ENCODE measurements at places on chromosomes 16 and 17. TPM values are rescaled to one million over a fixed set of nuclear protein-coding genes. Genes with fewer than 3 reads are reported as not detected.

DNA sequence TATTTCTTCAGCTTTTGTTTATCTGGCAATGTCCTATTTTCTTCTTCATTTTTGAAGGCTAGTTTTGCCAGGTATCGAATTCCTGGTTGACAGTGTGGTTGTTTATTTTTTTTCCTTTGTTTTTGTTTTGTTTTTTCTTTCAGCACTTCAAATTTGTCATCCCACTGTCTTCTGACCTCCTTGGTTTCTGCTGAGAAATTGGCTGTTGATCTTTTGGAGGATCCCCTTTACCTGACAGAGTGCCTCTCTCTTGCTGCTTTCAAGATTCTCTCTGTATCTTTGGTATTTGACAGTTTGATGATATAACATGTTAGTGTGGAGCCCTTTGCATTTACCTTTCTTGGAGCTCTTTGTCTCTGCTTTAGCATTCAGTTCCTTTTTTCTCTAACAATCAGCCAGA is 9.6 kb upstream of the ATF7IP2 start:
- no peak for DNase-seq

DNA sequence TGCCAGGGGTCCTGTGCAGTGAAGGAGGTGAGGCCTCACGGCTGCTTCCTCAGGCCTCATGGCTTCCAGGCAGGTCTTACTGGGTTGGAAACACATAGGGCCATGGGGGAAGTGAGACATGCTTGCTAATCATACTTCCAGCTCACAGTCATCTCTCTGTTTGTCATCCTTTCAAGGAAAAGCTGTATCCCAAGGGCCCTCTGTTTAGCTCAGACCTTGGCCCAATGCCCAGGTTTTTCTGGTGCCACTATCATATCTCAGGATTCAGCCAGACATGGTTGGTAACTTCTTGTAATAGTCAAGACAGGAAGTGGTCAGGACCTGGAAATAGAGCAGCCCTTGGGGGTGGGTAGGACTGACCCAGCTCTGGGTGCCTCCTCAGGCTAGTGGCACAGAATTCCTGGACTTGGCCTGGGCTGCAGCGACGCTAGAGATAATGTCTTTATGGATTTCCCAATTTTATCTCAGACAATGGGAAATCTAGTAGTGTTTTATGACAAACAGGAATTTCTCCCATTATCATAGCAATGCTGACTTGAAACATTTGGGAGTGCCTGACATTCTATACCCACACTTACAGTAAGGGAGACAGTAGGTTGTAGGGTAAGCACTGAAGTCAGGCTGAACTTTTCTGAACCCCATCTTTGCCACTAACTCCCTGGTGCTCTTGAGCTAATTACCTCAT is 13.5 kb upstream of the ITGB3 start:
- DNase-seq, result peak; percentile 94

GRCh38 chr16:1528921-1529537 is 4.4 kb upstream of the TMEM204 start:
- no peak for DNase-seq

DNA sequence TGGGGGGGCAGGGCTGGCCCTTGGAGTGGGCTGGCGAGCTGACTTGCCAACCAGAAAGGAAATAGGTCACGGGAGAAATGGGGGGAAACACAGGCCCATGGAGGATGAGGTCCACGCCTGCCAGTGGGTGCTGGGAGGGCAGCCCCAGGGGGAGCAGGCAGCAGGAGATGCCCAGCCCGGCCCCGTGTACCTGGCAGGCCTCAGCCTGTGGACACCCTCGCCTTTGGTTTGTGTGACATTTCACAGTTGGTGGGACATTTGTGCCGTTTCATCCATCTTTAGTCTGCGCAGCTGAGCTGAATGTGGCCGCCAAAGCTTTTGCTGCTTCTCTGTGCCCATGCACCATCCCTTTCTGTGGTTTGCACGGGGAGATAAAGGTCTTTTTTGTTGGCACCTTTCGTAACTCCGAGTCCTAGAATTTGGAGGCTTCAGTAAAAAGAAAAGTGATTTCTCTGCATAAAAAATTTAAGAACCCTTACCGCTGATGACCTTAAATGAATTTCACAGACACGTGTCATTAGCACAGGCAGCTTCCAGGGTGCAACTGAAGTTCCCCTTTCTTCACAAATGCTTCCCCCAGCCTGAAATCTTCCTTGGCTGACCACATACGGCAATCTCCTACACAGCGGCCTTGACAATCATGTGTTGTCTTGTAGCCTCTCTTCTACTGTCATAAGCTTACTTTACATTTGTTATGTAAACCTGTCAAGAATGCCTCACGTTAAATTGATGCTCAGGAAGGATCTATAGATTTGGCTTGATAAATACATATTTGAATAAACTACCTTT is 193.6 kb downstream of the RPTOR start:
- DNase-seq, result no peak

- DNase-seq, result peak; percentile 46
Observed at GRCh38 chr17:21301593-21302550, 17.4 kb downstream of the MAP2K3 start.

DNA sequence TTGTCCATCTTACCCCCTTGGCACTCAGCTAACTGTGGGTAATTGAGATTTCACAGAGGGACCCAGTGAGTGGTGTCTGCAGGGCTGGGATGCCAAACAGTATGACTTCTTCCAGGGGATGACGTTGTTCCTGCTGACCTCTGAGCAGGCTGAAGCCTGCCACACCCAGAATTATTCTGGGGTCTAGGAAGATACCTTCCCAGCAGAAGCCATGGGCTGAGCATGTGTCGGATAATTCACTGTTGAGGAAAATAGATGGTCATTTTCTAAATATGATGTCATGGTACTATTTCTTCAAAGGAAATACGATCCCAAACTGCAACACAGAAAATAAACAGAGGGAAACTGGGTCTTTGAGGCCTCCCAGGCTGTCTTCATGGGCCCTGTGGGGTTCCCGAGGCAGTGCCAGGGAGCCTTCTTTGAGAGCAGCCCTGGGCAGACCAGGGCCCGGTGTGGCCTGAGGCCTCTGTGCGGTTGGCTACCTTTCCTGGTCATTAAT is 17.4 kb downstream of the WNT9B start:
- no peak for DNase-seq

DNA sequence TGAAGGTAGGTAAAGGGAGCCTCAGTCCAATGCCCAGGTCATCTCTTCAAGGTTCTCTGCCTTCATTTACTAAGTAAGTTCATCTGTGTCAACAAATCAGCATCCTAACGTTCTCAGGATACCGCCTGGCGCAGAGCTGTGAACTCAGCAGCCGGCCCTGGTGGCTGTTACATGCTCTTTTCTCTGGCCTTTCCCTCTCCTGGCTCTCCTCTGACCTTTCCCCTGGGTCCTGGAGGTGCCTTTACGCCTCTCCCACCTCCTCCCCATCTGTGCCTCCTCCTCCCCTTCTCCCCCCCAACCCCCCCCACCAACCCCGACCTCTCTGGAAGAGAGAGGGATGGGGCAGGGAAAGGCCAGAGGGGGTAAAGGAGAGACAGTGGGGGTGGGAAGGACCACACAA is 19.5 kb downstream of the COTL1 start:
- no peak for DNase-seq

- no peak for DNase-seq
Observed at GRCh38 chr17:75731716-75732498, 10.6 kb downstream of the ITGB4 start.

DNA sequence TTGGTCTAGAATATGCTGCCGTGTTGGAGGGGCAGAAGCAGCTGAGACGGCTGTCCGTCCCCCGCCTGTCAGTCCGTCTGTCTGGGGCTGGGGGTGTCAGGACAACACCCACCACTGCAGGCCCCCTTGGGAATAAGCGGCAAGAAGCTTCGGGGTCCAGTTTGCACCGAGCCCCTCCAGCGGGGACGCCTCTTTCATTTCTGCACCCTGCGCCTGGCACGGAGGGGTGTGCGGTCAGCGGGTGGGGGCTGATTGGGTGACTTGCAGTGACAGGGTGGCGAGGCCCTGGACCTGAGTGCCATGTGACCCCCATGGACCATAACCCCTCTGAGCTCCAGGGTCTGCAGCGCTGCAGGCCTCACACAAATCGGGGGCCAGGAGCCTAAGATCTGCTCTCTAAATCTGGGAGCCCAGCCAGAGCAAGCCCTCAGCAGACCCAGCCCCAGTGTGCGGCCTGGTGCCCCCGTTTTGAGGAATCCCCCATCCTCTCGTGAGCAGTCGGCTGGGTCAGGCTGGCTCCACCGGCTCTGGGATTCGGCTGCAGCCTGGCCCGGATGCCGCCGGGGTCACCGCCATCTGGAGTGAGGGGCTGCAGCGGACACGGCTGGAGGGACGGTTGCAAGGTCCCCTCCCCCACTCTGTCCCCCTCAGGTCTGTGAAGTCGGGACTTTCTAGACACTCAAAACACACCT is 8.3 kb downstream of the CBFA2T3 start:
- DNase-seq, result no peak

DNA sequence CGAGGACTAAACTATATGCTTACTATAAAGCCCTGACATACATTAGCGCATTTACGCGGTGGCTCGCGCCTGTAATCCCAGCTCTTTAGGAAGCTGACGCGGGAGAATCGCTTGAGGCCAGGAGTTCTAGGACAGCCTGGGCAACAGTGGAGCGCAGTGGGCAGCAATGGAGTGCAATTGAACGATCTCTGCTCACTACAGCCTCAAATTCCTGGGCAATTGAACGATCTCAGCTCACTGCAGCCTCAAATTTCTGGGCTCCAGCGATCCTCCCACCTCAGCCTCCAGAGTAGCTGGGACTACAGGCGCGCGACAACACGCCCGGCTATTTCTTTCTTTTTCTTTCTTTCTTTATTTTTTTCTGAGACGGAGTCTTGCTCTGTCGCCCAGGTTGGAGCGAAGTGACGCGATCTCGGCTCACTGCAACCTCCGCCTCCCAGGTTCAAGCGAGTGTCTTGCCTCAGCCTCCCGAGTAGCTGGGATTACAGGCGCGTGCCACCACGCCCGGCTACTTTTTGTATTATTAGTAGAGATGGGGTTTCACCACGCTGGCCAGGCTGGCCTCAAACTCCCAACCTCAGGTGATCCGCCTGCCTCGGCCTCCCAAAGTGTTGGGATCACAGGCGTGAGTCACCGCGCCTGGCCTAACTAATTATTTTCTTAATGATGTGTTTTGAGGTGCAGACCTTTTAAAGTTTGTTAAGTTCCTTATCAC is 506 bp upstream of the COG7 start:
- no peak for DNase-seq

- DNase-seq, result no peak
Observed at GRCh38 chr16:82884320-82884898, 257.6 kb downstream of the CDH13 start.

GRCh38 chr16:57032346-57032745 is 43.0 kb downstream of the NLRC5 start:
- no peak for DNase-seq

GRCh38 chr16:85504242-85504641 is 108.9 kb upstream of the GSE1 start:
- no peak for DNase-seq

DNA sequence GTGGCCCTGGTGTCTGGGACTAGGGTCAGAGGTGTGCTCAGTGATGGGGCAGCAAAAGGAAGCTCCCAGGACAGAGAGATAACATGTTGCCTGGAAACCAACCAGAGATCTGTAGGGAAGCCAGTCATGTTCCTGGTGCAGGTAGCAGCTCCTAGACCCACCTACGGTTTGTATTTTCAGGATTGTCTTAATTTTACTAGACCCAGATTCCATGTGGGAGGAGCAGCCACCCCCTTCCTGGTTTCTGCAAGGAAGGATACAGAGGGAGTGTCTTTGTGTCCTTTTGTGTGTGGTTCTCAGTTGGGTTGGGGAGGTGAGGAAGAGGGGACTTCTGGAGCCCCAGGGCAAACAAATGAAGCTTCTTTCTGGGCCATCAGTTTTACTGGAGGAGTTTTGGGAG is 53.9 kb downstream of the MGAT5B start:
- DNase-seq, result no peak

DNA sequence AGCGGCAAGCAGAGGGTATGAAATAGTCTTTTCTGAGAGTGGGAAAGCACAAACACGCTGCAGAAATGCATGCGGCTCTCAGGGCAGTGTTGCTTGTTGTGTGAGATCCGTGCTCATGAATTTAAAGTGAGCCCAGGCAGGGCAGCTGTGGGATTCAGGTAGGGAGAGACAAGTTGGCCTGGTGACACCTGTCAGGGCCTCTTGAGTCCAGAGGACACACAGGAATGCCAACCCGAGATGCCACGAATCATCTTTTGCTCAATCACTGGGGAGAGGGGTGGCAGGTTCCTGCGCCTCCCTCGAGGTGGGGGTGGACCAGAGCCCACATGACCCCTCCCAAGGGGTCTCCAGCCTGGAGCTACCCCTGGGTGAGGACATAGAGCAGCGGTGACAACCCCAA is 211.9 kb downstream of the GSG1L start:
- no peak for DNase-seq

The MYH13 gene
- not detected for total RNA-seq

The FZD2 gene
- total RNA-seq, result 22.1 TPM

The SULT1A1 gene
- total RNA-seq, result 29.8 TPM

The ANKFN1 gene
- 0.26 TPM for total RNA-seq

The MTMR4 gene
- total RNA-seq, result 38.7 TPM

The ATP2A3 gene
- total RNA-seq, result 32.1 TPM

The GRAPL gene
- 6.6 TPM for total RNA-seq

The SHCBP1 gene
- 2.0 TPM for total RNA-seq

The GRIN2A gene
- total RNA-seq, result 3.3 TPM

The TAC4 gene
- not detected for total RNA-seq

The RUNDC3A gene
- total RNA-seq, result 0.75 TPM

The DOC2B gene
- 35.3 TPM for total RNA-seq

The GPR139 gene
- not detected for total RNA-seq

The PRAC1 gene
- total RNA-seq, result not detected
